NCI-H1417 (cell line): ENCODE measurements at places on chromosomes 11 and 22.

GRCh38 chr22:37739035-37739434 is 42.2 kb downstream of the TRIOBP start:
- DNase-seq = no peak

DNA sequence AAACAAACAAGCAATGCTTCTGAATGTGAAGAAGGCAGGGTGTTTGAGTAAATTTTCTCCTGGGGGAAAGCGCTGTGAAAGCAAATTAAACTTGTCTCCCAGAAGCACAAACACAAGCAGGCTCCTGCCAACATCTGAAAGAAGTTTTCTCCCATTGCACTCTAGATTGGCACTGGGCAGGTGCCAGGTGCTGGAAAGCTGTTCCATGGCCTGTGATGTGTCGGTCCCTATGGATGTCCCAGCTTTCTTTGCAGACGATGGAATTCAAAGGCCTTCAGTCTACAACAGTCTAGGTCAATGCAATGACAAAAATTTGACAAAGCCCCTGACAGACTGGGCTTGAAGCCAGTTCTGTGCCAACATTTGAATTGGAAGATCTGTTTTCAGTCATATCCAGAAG is 246.1 kb upstream of the NARS2 start:
- no peak for DNase-seq

DNA sequence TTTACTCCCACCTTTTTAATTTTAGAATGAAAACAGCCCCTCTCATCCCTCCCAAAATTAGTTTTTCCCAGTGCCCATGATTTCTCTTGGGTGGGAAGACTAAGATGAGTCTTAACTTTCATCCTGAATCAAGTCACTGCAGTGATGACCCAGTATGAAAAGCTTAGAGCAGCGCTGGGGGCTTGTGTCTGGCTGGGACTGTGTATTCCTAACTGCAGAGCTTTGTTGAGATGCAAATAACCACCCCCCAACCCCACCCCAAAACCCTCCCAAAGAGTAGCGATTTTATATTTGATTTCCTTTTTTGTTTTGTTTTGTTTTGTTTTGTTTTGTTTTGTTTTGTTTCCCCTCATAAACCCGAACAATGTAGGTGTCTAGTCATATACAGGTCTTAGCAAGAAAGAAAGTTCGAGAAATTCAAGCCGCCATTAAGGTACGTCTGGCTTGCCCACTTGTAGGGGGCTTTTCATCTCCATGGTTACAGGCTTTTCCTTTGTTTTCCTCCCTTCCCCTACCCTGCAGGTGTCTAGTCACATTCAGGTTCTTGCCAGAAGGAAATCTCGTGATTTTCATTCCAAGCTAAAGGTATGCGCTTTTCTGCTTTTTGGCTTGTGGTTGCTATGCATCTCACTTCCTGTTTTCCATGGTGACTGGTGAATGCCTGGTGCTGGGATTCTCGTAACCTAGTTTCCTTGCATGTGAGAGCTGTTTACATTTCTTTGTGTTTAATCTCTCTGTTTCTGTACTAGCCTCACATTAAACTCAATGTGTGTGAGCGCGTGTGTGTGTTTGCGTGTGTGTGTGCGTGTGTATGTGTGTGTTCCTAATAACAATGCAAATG is 144.6 kb upstream of the RASSF10 start:
- DNase-seq = peak; percentile 84

DNA sequence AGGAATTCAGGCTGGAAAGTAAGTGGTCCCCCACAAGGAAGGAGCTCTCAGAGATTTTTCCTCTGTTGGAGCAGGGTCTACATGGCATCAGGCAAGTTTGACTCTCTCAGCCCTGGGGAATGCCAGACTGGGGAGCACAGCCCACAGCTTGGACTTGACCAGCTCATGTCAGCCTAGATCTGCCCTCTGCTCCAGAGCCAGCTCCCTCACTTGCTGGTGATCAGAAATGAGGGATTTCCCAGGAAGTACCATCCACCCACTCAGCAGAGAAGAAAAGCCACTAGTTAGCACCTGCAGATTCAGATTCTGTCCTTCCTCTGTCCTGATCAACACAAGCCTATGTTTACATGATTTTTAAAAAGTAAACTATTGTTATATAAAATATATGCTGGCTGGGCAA is 13.0 kb downstream of the TALDO1 start:
- no peak for DNase-seq

- DNase-seq = no peak
These were observed 325.7 kb upstream of the PITPNB start for GRCh38 chr22:28244757-28245156.

DNA sequence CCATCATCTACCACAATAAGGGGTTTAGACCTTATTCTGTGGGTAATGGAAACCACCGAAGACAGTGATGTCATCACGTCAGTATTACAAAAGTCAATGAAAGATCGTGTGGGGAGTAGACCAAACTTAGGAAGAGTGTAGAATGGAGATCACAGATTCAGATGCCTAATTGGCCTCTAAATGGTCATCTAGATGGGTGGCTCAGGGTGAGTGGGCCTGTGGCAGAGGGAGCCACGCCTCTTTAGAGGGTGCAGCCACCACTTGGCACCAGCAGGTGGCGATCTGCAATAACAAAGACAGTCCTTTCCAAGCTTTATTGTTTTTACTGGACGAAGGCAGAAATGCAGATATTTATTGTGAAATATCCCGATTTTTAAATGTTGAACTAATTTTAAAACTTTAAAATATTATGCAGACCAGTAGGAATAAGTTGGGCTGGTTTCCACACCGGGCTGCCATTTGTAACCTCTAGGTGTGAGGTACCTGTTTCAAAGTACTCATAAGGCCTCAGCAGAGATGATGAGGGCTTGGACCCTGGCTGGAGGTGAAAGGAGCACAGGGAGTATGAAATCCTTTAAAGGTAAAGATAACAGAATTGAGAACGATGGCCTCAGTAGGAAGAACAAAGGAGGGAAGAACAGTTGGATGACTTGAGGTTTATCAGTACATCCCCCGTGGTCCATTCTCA is 222.0 kb downstream of the DBX1 start:
- peak; percentile 30 for DNase-seq

DNA sequence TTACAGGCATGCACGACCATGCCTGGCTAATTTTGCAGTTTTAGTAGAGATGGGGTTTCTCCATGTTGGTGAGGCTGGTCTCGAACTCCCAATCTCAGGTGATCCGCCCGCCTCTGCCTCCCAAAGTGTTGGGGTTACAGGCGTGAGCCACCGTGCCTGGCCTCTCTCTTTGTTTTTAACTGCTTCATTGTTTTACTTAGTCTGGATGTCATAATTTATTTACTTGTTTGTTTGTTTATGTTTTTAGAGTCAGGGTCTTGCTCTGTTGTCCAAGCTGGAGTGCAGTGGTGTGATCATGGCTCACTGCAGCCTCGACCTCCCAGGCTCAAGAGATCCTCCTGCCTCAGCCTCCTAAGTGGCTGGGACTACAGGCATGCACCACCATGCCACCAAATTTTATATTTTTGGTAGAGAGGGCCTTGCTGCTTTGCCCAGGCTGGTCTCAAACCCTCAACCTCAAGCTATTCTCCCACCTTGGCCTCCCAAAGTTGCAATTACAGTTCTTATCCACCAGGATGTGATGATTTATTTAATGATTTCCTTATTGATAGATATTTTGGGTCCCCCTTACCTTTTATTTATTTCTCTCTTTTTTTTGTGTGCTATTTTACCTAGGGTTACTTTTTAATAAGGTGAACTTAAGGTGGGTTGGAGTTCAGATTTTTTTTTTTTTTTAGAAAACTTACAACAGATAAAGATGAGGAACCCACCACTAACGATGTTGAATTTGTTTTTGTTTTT is 52.6 kb upstream of the ADA2 start:
- DNase-seq = no peak

- DNase-seq = peak; percentile 33
These were observed at the start of gene BMAL1 for GRCh38 chr11:13277768-13278608. Gene BMAL1 (plus strand): TSS chr11:13277790. CDS start chr11:13354309, 76,519 bp downstream.

GRCh38 chr11:35170503-35170902 is 31.5 kb downstream of the CD44 start:
- DNase-seq = no peak

DNA sequence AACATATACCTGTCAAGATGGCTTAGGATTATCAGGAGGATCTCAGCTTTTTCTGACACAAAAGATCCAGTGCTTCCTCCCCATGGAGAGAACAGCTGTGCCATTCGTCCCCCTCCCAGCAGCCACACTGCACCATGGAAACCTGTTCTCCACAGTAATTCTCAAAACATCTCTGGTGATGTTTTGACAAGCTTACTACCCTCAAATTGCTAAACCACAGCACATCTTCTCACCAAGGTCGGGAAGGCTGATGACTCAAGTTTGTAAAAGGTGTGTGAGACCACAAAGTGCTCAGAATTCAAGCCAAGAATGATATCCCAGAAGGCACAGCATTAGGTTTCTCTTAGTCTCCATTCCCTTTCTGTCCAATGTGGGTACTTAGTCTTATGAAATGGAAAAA is 3.9 kb upstream of the RAB38 start:
- peak; percentile 57 for DNase-seq

DNA sequence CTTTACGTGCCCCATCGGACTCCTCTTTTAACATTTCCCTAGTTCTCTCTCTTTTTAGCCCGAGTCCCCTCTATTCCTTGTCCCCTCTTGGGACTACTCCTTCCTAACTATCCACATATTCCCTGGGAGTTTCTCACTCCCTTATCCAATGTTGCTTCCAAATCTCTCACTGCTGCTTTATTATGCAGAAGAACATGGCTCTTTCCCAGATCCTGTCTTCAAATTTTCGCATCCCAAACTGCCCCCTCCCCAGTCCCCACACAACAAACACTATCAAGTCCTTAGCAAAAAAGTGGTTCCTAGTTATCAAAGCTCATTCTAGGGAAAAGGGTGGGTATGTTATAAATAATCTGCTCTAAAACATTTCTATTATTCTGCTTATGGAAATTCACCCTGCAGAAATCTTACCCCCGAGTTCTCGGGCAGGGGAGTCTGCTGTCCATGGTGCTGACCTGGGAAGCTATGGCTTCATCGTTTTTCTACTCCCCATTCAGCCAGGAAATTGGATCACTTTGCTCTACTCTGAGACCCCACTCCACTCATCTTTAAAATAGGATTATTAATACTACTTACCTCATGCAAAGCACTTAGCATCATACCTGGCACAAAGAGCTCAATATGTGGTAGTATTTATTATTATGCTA is 393.5 kb downstream of the BUD13 start:
- no peak for DNase-seq

GRCh38 chr22:41576877-41577276 is 12.8 kb downstream of the PMM1 start:
- no peak for DNase-seq

DNA sequence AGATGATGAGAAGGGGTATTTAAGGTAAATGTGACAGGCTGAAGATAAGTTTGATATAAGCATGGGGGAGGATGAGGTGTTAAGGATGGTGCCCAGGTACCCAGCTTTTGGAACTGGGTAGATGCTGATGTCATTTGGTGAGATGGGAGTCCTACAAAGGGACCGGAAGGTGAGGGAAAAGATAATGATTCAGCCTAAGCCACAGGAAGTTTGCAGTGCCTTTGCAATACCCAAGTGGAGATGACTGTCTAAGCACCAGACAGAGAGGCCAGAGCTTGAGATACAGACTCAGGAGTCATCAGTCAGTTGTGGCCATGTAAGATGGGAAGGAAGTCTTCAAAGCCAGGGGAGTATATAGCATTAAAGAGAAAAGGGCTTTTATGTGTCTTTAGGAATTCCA is 30.0 kb upstream of the SMCO4 start:
- DNase-seq = no peak

- DNase-seq = no peak
These were observed 5.3 kb downstream of the PLEKHB1 start for GRCh38 chr11:73651661-73652045.

DNA sequence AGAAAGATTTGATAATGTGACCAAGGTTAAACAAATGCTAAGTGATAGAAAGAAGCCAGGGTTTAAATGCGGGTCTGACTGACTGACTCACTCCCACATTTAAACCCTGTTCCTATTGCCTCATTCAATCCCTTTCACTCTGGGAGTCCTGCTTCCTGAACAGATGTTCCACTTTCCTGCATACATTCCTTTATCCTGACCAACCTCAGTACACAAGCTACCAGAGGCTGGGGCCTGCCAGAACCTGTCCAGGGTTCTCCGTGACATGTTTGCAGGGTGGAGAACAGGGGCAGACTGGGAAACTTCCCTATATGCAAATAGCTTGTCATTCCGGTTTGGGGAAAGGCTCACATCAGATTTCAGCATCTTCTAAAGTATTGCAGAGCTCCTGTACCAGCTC is 3.0 kb upstream of the ANKK1 start:
- DNase-seq = peak; percentile 62

DNA sequence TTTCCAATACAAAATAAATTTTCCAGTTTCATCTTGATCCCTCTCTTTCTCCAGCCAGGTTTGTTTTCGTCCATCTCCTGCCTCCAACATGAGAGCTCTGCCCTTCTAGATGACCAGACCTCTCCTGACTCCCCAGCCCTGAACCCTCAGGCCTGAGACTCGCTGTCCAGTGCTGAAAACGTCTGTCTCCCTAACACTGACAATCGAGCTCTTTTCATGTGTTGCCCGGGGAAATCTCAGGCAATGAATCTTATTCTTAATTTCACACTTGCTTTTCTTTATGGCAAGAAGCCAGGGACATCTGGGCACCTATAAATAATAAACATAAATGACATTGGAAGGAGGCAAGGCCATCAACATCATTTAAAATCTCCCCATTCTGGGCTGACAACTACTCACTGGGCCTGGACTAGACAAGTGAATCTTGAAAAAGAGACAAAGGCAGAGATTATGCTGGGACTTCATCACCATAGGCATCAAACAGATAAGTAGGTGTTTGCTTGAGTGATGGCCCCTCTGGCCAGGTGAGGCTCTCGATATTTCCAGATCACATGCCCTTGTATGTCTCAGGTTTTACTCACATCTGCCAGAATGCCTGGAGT is 274.5 kb upstream of the B3GAT1 start:
- no peak for DNase-seq

GRCh38 chr11:126581871-126582648 is 226.6 kb downstream of the ST3GAL4 start:
- DNase-seq = no peak

GRCh38 chr11:45062974-45063635 is 83.3 kb upstream of the PRDM11 start:
- no peak for DNase-seq

GRCh38 chr11:18641677-18642076 is 7.5 kb upstream of the SPTY2D1 start:
- no peak for DNase-seq

GRCh38 chr22:48491451-48491941 is 1336.2 kb downstream of the BRD1 start:
- no peak for DNase-seq

- no peak for DNase-seq
These were observed 90.6 kb downstream of the MPPED1 start for GRCh38 chr22:43502306-43502874.
